ENCODE measurements at places on chromosomes 3 and 15.

DNA sequence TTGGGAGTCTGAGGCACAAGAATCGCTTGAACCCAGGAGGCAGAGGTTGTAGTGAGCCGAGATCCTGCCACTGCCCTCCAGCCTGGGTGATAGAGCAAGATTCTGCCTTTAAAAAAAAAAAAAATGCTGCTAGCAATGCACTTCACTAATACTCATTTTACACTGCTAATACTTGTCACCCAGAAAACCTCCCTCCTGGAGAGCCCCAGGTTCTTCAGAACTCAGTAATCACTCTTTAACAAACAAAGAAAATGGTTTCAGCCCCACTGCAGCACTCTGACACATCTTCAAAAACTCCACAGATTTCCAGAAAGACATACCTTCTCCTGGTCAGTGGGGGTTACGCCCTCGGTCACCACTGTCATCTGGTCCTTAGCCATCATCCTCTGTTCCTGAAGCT, 366.7 kb downstream of the SHQ1 start:
- no peak for DNase-seq

- no peak for DNase-seq
Measured at GRCh38 chr3:197019021-197019420, 10.6 kb downstream of the MELTF start.

GRCh38 chr15:78247911-78248310, 13.5 kb upstream of the ACSBG1 start:
- no peak for DNase-seq

DNA sequence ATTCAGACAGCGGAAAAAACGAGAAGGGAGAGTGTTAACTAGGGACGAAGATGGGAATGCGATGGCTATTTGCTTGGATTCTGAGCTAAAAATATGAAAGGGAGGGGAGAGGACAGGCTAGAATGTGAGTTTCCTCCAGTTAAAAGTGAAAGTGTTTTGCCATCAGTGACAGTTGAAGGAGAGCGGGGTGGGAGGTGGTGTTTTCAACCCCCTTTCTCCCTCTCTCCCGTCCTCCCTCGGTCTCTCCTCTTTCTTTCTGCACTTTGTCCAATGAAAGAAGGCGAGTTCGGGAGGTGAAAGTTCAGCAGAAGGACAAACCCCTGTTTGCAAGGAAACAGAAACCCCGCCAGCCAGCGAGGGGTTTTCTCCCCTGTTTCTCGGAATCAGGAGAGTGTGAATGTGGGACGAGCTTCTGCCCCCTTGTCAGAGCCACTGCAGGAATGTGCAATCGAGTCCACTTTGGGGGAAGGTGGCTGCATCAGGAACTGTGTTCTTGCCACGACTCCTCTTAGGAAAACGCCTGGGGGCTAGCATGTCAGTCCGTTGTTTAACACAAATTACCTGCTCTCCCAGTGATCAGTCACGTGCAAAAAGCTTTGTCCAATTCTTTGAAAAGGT, 975 bp upstream of the FOXP1 start:
- no peak for DNase-seq

DNA sequence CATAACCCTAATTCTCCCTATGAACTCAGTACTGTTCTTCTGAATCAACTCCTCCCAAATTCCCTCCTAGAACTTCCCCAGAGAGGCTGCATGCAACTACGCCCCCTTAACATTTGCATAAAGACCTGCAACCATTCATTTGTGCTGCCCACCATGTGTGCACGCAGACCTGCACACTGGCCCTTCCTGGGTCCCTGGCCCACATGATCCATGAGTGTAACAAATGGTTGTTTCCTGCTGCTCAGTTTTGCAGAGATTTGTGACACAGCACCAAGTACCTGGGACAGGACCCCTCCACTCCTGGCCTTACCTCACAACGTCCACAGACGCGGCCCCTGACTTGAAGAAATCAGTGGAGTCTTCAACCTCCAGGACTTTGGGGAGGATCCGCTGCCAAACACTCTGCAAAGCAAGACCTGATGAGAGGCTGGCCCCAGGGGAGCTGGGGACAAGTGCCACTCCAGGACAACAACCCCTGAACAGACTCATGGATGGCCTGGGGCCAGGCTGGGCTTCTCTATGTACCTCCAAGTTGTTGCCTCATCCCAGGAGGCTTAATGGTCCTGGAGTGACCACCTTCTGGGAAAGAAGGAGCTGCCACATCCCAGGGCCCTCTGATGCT, 33.8 kb downstream of the ALDH1L1 start:
- no peak for DNase-seq

- DNase-seq: no peak
Measured at GRCh38 chr3:152564459-152564858, 270.5 kb upstream of the P2RY1 start.

Measured in NCI-H1694 treated with DMSO at 0.1 percent for 48 hours (cell line).